Foreskin keratinocyte (primary cell): ENCODE measurements at places on chromosomes 4 and X.

DNA sequence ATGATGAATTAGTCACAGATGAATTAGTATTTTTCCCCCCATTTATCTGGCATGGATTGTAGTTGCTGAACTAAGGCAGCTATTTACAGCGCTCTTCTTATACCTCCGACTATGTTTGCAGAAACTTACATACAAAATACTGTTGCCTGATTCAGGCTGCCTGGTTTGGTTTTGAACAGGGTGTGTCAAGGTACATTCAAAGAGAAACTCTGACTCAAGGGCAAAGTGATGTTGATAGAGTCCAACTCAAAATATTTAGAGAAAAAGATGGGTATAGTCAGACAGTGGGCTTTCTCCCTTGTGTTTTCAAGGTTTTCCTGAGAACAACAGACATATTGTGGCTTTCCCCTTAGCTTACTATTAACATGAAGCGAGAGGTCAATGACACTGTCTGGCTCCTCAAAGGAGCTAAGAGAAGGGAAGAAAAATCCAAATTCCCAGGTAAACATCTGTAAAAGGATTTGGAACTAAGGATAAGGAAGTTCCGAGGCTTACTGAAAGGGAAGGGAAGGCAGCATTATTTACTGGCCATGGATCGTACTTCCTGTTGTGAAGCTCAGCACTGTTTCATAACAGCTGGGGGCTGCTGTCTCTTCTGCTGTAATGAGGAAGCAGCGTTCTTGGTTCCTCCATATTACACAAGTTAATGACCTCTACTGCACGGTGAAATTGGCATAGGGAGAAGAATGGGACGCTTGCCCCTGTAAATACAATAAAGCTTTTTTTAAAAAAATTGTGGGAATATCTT is 30.9 kb downstream of the FAM9C start:
- peak; percentile 48 for DNase-seq

DNA sequence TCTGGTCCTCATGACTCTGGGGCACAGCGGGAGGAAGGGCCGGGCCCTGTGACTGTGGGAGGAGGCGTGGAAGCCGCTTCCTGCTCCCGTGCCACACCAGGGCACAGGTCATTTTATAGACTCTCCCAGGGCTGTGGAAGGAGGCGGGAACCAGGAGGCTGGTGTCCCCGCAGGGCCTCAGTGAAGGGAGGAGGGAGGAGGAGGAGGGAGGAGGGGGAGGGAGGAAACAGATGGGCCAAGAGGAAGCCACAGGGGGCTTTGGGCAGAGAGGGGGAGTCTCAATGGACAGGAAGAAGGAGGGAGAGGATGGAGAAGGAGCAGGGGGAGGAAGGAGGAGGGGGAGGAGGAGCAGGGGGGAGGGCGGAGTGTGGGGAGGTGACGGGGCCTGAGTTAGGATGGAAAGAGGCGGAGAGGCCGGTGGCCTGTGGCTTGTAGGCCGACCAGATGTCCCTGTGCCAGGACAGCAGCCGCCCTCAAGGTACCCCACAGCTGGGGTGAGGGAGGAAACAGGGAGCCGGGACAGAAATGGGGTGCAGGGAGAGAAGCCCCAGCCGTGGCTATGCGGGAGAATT is 6.2 kb upstream of the PLCXD1 start:
- DNase-seq, result no peak

GRCh38 chr4:77159806-77160205 is 2.8 kb downstream of the CCNG2 start:
- no peak for DNase-seq

- DNase-seq, result no peak
Observed at GRCh38 chr4:35644591-35644990, 599.7 kb downstream of the ARAP2 start.

- no peak for DNase-seq
Observed at GRCh38 chr4:24249972-24250371, 334.4 kb downstream of the DHX15 start.

DNA sequence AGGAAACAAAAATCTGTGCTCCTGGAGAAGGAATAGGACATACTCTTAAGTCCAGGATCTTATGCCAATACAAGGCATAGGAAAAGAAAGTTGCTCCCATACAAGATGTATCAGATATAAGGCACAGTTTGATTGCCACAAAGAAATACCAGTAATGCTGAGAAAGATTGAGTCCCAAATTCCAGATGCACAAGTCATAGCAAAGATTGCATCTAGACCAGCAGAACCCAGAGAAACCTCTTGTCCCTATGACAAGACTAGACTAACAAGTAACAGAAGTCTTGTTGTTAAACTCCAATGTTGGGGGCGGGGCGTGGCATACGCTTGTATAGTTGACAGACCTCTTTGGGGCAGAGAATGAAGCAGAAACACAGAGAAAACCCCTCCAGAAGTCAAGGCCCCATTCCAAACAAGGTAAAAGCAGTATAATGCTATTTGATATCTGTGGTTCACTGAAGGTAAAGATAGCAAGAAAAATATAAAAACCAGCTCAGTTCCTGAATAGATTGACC is 671.5 kb upstream of the GRIA3 start:
- peak; percentile 33 for DNase-seq

GRCh38 chr4:30024526-30024925 is 695.6 kb upstream of the PCDH7 start:
- no peak for DNase-seq

GRCh38 chr4:121011138-121011537 is 61.2 kb downstream of the NDNF start:
- DNase-seq, result no peak

DNA sequence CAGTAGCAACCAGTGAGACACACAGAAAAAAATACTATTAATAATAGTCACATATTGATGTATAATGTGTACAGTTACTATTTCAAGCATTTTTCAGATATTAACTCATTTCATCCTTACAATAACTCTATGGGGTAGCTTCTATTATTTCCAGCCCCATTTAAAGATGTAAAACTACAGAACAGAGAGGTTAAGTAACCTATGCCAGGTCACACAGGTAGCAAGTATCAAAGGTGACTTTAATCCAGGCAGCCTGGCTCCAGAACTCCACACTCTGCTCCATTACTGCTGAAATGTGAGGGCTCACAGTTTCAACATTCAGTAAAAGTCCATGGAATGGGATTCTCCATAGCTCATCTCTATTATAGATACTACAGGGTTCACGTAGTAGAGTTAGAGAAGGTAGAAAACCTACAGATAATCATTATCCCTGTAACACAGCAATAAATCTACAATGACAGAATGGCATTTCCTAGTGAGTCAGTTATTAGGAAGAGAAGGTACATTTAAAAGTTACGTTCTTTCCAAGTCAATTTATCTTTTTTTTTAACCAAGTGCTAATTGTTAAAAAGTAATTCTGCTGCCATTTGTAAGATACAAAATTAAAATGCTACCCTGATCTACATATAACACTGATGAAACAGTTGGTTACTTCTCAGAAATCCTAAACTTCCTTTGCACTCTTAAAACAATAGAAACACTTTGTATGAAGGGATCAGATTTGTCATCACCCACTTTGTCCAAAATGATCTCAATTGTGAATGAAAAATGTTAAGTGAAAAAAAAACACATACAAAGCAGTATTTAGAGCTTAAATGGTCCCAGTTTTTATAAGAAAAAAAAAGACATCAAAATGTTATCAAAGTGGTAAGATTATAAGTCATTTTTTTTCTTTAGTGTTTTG is 18.7 kb downstream of the RELL1 start:
- DNase-seq, result no peak

DNA sequence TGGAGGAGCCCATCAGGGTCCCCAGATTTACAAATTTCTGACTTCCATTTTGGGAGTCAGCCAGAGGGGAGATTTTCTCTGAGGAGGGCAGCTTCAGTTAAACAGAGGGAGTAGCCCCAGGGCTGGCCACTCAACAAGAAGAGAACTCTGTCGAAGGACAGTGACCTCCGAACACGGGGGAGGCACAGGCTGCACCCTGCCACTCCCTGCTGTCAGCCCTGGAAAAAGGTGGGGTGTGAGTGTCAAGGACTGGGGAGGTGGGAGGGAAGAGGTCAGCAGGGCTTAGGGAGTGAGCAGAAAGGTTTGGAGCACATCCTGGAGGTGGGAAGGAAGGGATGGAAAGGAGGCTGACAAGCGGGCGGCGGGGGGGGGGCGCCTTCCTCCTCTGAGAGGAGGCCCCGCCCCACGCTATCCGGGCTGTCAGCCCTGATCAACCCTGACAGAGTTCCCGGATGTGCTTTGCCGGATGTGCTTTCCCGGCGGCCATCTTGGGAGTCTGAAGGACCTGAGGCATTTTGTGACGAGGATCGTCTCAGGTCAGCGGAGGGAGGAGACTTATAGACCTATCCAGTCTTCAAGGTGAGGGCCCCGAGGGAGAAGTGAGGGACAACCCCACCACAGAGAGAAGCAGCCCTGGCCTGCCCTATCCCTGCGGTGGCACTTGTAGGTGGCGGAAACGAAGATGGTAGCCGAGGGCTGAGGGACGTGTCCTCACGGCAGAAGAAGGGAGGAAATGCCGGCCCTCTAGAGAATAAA is at the start of gene MAGEC1:
MAGEC1 (plus strand) TSS at position 495 of the 756 bp plus-strand sequence. CDS start 1,179 bp downstream, outside the sequence.
- no peak for DNase-seq
